ENCODE measurements at places on chromosomes 4 and X. TPM values are rescaled to one million over a fixed set of nuclear protein-coding genes. Genes with fewer than 3 reads are reported as not detected.

The SLC9A7 gene
- 11.1 TPM for polyA plus RNA-seq

The SLC16A2 gene
- 47.1 TPM for polyA plus RNA-seq

The IL2RG gene
- 2.6 TPM for polyA plus RNA-seq

The TBC1D8B gene
- 8.1 TPM for polyA plus RNA-seq

The DMD gene
- polyA plus RNA-seq, result 48.0 TPM

The NDST3 gene
- polyA plus RNA-seq, result not detected

The MAGEA1 gene
- not detected for polyA plus RNA-seq

The GUCY1B1 gene
- polyA plus RNA-seq, result 23.0 TPM

The NMU gene
- polyA plus RNA-seq, result 2.1 TPM

The MID1 gene
- polyA plus RNA-seq, result 22.5 TPM

The KLF8 gene
- polyA plus RNA-seq, result 6.1 TPM

The GABRE gene
- polyA plus RNA-seq, result 39.6 TPM
